ENCODE measurements at places on chromosomes 6 and 20. TPM values are rescaled to one million over a fixed set of nuclear protein-coding genes. Genes with fewer than 3 reads are reported as not detected.

- no peak for DNase-seq
Measured at GRCh38 chr6:125310994-125311649, 9.4 kb upstream of the HDDC2 start.

DNA sequence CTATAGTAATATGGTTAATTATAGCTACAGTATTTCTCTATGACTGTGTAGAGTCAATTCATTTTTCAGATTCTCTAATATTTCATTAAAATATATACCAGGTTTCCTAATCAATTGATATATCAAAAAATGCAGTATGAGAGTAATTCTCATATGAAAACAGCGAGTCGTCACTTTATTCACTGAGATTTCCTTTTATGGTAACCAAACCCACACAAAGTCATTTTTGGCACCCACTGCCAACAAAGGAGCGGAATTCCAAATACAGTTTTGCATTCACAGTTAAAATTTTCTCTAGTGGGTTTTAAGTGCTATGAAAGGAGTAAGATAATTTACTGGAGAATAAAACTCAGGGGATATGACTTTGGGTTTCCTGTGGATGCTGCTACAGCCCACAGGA is 163.8 kb downstream of the HIVEP2 start:
- DNase-seq: no peak

DNA sequence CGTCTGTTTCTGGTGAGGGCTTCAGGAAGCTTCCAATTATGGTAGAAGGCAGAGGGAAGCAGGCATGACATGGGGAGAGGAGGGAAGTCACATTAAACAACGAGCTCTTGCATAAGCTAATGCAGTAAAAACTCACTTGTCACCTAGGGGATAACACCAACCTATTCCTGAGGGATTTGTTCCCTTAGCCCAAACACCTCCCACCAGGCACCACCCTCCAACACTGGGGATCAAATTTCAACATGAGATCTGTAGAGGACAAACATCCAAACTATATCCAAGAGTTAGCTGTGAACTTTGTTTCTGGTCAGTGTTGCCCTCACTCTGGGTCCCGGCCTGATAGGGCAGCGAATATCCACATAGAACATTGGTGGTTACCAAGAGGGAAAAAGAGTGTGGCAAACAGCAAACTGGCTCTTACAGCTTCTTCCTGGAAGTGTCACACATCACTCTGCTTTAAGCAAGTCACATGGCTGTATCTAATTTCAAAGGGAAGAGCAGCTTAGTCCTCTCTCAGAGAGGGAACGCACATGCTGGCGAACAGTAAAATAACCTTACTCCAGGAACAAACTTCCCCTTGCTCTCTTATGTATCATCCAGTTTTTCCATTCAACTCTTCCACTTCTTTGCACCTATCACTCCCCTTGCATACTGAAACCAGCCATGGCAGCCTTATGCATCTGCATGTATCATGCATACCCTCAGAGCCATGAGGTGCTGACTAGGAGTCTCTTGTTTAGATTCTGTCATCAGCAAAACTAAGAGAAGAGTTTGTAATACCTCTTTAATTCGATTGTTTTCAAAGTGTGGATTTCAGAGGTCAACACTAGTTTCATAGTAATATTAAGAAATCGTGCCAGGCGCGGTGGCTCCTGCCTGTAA is 4.8 kb upstream of the MOCS1 start:
- no peak for DNase-seq

- no peak for DNase-seq
Measured at GRCh38 chr20:25669826-25670422, 26.7 kb downstream of the ZNF337 start.

GRCh38 chr6:145583753-145584152 is 151.6 kb downstream of the EPM2A start:
- no peak for DNase-seq

CST1 gene
- total RNA-seq: not detected

Measured in left cardiac atrium (tissue), 4 donors.